Mononuclear cell (primary cell): ENCODE measurements at places on chromosomes 3 and 15. TPM values are rescaled to one million over a fixed set of nuclear protein-coding genes. Genes with fewer than 3 reads are reported as not detected.

Gene BOC
- not detected for total RNA-seq

Gene PATL2
- 19.2 TPM for total RNA-seq

Gene ADAMTSL3
- not detected for total RNA-seq

Gene PLA2G4E
- not detected for total RNA-seq

Gene WNT5A
- total RNA-seq: 0.42 TPM

Gene GADL1
- total RNA-seq: 0.94 TPM

Gene CDCP1
- 0.31 TPM for total RNA-seq

Gene KLHL6
- 24.9 TPM for total RNA-seq

Gene APBA2
- total RNA-seq: 78.6 TPM

Gene C3orf70
- total RNA-seq: not detected

Gene RBPMS2
- 0.10 TPM for total RNA-seq

Gene COPB2
- 18.6 TPM for total RNA-seq

Gene CNOT10
- total RNA-seq: 33.1 TPM

Gene RPP14
- total RNA-seq: 10.2 TPM

Gene SPESP1
- 0.21 TPM for total RNA-seq

Gene FAM174B
- total RNA-seq: 1.5 TPM

Gene TUSC7
- not detected for total RNA-seq

Gene RTF1
- 40.5 TPM for total RNA-seq

Gene LARP6
- total RNA-seq: not detected

Gene PLAAT1
- 0.52 TPM for total RNA-seq

Gene PXYLP1
- total RNA-seq: 19.8 TPM

Gene ATP8B4
- 8.2 TPM for total RNA-seq

Gene IL5RA
- 4.4 TPM for total RNA-seq

Gene P4HTM
- 18.6 TPM for total RNA-seq
